NCI-H774 (cell line): ENCODE measurements at places on chromosomes 5 and 9.

DNA sequence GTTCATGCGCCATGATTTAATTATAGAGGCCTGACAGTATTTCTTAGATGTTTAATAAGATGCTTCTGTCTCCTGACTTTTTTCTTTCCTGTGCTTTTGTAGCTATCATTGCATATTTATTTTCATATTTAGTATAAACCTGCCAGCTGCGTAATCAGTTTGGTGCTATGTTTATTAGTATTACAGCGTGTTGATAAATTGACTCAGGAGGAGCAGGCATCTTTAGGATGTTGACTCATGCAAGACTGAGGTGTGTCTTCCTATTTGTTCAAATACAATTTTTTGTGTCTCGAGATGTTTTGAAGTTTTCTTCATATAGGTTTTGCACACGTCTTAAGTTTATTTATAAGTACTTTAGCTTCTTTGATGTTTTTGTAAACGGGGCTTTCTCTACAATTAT, 35.9 kb upstream of the EXOC3 start:
- DNase-seq = no peak

DNA sequence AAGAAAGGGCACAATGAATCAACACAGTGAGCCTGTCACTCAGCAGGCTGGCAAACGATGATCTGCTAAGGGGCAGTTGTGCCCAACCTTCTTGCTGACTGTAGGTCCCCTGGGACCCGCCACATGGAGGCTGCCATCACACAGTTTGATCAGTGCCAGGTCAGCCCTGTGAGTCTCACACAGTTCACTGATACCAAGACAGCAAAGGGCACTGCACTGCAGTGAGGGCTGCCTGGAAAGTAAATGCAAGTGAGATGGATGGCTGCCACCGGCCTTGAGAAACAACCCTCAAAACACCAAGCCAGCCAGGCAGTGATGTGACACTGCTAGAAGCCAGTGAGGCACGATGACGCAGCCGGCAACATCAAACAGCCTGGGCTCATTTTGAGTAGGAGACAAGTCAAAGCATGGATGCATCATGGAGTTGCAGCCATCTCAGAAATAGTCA, 30.3 kb downstream of the FOXD1 start:
- DNase-seq = no peak

GRCh38 chr5:139652788-139653241, 4.7 kb downstream of the CXXC5 start:
- DNase-seq = no peak

DNA sequence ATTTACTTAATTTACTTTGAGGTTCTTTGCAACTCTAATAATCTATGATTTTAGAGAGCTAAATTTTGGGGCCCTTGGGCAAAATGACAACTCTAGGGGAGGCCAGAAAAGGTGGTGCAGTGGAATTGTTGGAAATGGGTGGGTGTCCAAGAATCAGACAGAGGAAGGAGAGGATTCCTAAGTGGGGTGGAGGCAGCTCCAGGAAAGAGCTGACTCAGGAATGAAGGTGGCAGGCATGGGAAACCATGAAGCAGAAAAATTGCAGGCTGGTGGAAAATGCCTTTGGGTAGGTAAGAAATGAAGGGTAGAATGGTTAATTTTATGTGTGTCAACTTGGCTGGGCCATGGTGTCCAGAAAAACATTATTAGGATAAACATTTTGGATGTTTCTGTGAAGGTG, 248.5 kb upstream of the TUT7 start:
- DNase-seq = no peak

DNA sequence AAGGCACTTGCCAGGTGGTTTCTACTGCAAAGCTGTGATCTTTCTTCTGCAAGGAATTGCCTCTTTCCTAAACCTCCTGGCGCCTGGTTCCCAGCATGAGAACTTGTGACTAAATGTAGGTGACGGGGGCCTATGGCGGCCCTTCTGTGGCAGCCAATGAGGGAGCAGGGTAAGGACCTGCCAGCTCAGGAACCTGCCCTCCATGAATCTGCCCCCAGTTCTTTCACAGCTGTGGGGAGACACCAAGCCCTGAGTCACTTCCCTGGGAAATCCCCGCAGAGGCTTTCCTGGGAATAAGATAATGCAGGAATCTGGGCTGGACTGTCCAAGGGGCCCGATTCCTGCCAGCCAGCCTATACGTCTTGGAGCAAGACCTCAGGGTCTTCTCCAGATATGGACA, 56.7 kb upstream of the CTNNA1 start:
- DNase-seq = no peak

DNA sequence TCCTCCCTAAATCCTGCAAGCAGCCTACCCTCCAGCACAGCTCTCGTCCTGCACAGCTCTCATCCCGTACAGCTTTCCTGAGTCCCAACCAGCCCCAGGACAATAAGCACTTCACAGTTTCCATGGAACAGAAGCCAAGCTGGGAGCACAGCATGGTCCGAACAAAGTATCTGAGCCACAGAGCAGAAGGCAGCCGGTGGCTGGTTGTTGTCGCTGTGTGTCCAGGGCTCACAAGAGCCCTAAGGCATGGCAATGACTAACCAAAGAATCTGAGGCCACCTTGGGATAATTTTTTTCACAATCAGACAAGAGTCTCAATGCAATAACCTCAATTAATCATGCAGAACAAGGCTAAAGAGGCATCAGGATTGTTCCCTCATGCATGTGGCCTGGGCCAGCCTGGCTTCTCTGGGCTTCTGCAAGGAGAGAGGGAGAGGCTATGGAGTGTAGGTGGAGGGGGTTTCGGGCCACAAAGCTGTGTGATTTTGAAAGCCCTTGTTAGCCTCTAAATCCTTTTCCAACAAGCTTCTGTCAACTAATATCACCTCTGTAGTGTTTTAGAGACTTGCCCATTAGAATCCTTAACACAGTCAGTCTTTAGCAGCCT, 323.4 kb downstream of the PIK3R1 start:
- DNase-seq = no peak

- no peak for DNase-seq
Observed at GRCh38 chr5:149452665-149453617, 73.8 kb upstream of the IL17B start.

GRCh38 chr9:107983181-107983603, 493.6 kb upstream of the KLF4 start:
- no peak for DNase-seq

GRCh38 chr9:35689542-35690293, at the start of gene TPM2:
Gene TPM2 (minus strand): TSS chr9:35689925. CDS start chr9:35689817, 108 bp downstream.
- DNase-seq = no peak
